Kasumi-1 (cell line): ENCODE measurements at places on chromosomes 2 and 18.

DNA sequence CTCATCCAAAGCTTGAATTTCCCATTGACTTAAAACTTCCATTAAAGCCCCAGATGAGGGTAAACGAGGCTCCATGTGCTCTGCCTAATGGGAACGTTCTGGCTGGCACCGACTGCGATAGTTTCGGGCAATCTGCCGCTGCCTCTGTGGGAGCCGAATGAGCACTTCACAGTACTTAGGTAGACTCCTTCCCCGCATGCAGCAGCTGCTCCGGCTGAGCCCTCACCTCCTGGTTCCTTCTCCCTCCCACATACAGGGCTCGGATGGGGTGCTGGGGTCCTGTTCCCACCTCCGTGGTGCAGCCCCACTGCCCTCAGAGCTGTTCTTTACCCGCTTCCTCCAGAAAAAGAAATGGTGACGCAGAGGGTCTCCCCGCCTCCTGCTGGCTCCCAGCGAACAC is 476.5 kb upstream of the SALL3 start:
- DNase-seq, result no peak

- DNase-seq, result no peak
Observed at GRCh38 chr18:23136326-23137096, 1.2 kb downstream of the CABLES1 start.

GRCh38 chr2:100291152-100291970 is 30.9 kb downstream of the LONRF2 start:
- DNase-seq, result peak; percentile 84

DNA sequence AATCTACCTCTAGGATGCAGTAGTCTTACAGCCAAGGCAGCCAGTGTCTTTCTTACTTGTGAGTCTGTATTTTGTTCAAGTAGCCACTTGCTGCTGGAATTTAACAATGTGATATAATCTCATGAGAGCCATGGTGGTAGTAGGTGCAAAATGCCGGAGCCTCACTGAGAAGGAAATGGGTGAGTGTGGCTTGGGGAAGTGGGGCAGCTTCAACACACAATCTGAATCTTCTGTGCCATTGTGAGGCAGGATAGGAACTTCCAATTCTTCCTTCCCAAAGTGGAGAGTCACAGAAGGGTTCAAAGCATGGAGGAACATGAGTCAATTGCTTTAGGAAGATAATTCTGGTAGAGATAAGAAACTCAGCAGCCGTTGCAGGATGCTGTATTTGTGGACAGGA is 158.7 kb upstream of the APCDD1 start:
- no peak for DNase-seq

- peak; percentile 84 for DNase-seq
Observed at GRCh38 chr2:58448065-58448507, 207.0 kb upstream of the FANCL start.

GRCh38 chr2:112032224-112032586 is 22.9 kb upstream of the TMEM87B start:
- no peak for DNase-seq

- DNase-seq, result no peak
Observed at GRCh38 chr2:239039479-239039861, 191.6 kb downstream of the TWIST2 start.

DNA sequence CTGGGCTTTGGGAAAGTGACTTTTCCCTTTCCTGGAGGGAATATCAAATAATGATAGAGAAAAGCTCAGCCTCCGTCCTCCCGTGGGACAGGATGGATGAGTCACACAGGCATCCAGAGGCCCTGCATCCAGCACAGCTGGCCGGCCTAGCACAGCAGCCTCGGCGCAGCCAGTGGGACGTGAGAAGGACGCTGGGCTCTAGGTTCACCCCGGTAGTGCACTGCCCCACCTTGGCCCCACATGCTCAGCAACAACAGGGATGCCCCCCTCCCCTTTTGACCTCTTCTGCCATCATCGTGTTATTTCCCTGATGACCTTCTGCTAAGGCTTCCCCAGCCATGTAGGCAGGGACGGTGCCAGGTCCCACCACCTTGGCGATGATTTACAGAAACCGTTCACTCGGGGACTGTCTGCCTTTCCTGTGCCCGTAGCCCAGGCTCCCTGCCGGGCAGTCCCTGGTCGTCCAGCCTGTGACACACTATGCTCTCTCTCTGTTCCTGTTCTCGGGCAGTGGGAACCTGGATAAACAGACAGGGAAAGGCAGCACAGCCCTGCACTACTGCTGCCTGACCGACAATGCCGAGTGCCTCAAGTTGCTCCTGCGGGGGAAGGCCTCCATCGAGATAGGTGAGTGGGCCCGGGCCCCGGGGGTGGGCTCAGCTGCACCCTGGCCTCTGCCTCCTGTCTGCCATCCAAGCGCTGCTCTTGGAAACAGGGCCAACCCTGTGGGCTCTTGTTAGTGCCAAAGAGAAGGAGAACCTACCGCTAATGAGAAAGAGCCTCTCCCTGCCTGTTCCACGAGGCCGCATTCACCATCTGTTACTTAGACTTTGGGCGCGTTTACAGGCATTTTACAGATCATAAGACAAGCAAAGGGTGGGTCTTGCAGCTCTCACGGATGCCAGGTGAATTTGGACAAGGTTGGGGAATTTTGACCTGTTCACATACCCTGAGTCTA is 44.6 kb downstream of the ITGB1BP1 start:
- no peak for DNase-seq
